ENCODE measurements at places on chromosomes 16 and 17.

- DNase-seq, result no peak
Observed at GRCh38 chr17:76540381-76541300, 797 bp downstream of the PRCD start.

DNA sequence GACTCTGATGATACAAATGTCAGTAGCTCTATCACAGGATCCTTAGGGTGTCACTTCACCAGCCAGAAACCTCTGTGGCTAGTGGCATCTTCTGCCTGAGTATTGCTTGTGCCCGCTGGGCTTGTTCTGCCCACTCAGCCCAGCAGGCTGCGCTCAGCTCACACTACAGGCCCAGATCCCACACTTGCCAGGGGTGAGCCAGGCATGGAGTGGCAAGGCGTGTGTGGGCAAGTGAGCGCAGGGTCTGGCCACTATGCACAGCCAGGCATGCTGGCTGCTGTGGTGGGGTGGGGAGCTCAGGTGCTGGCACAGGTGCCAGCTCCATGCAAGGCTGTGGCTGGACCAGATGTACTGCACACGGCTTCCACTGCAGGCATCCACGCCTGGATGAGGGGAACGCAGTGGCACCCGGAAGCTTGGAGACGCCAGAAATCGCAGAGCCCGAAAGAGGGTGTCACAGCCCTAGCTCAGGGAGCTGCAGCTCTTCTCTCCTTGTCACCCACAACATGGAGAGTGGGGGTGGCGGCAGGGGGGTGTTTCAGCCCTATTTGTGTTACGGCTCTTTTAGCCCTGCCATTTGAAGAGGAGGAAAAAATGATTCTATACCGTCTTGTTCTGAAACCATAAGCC is 10.2 kb downstream of the CFAP97D1 start:
- DNase-seq, result no peak

DNA sequence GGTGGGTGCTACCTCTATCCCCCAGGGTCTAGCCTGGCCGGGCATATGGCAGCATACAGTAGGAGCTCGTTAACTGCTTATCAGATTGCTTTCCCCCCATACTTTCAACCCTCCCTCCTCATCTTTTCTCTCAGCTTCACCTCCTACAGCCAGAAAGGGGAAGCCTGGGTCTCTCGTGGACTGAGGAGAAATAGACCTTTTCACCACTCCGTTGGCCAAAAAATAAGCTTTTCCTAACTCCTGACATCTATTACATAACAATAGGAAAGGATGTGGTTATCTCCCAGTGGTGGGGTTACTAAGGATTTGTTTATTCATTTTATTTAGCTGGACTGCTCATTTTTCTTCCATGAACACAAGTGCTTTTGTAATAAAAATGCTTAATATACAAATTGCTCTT is 9.0 kb upstream of the CXCL16 start:
- no peak for DNase-seq

GRCh38 chr17:6626616-6627015 is 13.9 kb downstream of the KIAA0753 start:
- no peak for DNase-seq

DNA sequence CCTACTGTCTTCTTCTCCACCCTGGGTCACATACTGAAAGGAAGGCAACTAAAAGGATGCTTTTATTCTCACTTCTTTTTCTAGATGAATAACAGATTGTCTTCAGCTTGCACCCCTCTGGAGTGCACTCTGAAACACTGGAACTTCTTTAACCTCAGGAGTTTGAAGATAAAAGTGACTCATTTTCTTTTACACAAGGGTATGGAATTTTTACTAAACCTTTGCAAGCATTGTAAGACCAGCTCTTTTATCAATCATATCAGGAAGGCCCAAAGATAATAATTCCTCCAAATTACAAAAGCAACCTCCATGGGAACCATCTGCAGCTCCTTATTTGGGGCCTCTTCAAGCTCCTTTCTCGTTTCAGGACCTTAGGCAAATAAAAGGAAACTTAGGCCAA is 193.5 kb upstream of the KIF2B start:
- DNase-seq, result no peak

- DNase-seq, result no peak
Observed at GRCh38 chr17:69870091-69870530, 204.9 kb upstream of the KCNJ16 start.

DNA sequence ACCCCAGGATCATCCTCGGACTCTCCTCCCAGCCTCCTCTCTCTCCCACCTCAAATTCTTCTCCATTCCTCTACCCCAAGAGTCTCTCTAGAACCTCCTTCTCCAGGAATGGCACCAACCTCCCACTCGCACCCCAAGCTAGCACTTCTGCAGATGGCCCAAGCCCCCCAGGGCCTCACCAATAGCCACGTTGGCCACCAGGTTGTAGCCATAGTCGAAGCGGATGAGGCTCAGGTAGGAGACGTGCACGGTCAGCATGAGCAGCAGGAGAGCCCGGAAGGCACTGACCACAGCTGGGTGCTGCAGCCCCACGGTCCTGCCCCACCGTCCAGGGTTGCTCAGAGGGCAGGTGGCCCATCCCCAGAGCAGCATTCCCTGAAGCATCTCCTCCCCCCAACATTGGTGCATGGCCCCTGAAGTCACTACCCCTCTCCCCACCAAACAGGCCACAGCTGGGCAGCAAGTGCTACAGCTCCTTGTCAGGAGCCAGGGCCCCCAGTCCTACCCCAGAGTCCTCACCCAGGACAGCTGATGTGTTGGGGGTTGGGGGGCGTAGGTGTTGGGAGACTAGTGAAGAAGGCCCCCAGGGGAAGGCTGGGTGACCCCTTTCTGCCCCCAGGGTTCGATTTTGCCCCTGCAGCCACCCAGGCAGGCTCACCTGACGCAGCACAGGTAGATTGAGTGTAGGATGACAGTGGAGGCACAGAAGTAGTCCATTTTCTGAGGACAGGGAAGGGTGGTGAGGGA is 5.3 kb downstream of the PNMT start:
- DNase-seq, result no peak

DNA sequence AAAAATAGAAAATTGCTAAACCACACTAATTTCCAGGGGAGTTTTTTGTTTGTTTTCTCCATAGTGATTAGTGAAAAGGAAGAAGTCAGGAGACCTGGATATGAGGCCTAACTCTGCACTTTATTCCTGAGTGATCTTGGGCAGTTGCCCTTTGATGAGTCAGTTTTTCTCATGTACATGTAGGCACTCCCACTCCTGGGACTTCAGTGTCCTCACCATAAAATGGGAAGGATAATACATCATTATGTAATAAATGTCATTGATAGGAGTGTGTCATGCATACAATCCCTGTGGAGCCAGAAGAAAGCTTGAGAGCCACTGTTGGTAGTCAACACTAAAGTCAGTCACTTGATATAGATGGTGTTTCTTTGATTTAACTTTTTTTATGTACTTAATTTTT is 32.5 kb downstream of the WIPF2 start:
- DNase-seq, result no peak

GRCh38 chr16:55849536-55849935 is 16.6 kb upstream of the CES1 start:
- DNase-seq, result no peak

- DNase-seq, result no peak
Observed at GRCh38 chr17:32962320-32962711, 29.3 kb upstream of the SPACA3 start.

DNA sequence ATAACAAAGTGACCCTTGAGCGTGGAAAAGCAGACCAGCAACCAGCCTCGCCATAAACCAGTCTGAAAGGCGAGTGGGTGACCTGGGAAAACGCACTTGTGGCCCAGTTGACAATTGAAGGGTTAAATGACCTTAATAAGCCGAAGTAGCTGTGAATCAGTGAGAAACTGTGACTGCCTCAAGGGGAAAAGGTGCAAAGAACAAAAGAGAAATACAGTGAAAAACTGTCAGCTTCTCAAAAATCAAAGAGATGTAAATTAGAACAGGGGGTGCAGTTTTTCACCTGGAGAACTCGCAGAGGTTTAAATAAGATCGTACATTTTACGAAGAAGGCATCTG is 124.1 kb downstream of the CMIP start:
- DNase-seq, result peak; percentile 6

Data from stimulated activated CD8-positive, alpha-beta memory T cell treated with anti-CD3 and anti-CD28 coated beads, Interleukin-15, amount 100 ng/mL, for 24 hours (primary cell).